Activated B cell treated with CpG ODN at 0.5 μM for 24 hours (primary cell): ENCODE measurements at places on chromosomes 12 and 14. TPM values are rescaled to one million over a fixed set of nuclear protein-coding genes. Genes with fewer than 3 reads are reported as not detected.

DNA sequence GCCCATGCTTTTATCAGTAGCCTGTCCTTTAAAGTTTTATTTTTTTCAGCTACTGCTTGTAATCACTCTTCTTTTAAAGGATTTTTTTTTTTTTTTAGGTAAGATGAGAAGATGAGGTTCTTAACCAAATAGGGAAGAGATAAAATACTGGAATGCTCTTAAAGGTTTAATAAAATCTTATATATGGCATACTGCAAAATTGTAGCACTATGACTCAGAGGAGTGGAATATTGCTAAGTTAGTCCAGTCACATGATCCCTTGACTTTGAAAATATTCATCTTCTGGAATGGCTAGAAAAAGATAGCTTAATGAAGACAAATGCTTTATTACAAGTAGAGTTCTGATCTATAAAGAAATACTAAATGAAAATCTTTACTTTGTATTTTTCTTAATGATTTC is 116.6 kb downstream of the NAV3 start:
- DNase-seq = no peak

SELPLG gene
- 1.8 and 2.0 TPM in 2 replicates for total RNA-seq

GON7 gene
- 11.3 and 11.4 TPM in 2 replicates for total RNA-seq

DNA sequence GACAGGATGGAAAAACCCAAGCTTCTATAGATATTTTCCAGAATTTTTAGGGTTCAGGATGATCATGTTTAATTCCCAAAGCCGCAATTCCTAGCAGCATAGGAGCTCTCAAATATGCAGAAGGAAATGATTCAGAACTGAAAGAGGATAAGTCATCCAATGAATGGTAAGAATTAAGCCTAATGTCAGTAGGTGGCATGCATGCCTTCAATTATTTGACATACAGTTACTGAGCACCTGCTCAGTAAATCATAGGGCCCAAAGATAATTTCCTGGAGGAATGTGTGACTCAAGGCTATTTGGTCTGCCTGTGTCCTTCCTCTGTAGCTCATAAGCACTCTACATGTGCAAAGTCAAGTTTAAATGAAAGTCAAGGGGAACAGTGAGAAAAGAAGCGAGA is 116.8 kb upstream of the SLC38A4 start:
- DNase-seq = no peak

FERMT2 gene
- total RNA-seq = 0.24 and 0.51 TPM in 2 replicates

- no peak for DNase-seq
Measured at GRCh38 chr12:79373896-79374499, 316.8 kb downstream of the PAWR start.

- no peak for DNase-seq
Measured at GRCh38 chr12:78966926-78967325, 102.4 kb downstream of the SYT1 start.

DNA sequence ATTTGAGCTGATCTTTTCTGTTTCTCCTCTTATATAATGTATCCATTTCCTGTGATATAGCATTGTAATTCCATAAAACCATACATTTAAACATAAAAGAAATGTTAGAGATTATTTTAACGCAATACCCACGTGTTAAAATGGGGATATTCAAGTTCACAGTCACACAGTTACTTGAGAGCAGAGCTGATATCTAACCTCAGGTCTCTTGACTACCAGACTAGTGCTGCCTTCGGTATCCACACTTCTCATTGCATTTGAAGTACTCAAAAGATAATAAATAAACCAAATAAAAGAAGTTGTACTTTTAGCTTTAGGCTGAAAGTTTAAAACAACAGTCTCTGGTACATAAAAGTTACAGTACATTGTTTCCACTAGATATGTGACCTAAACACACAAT is 2.9 kb downstream of the CLECL1 start:
- DNase-seq = no peak

DNA sequence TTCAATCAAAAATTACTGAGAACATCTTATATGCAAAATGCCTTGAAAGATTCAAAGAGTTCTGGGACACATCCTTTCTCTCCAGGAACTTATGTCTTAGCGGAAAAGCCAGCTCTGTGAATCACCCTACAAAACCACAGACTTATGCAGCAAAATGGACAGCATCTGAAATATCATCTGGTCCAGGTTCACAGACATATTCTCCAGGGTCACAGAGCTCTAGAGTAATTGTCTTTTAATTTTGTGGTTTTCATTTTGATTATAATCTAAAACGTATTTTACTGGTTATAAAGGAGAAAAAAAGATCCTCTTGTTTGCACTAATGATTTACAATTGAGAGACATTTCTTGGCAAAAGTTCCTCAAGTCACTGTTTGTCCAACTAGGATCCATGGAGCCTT is 246.2 kb downstream of the MSRB3 start:
- no peak for DNase-seq

DNA sequence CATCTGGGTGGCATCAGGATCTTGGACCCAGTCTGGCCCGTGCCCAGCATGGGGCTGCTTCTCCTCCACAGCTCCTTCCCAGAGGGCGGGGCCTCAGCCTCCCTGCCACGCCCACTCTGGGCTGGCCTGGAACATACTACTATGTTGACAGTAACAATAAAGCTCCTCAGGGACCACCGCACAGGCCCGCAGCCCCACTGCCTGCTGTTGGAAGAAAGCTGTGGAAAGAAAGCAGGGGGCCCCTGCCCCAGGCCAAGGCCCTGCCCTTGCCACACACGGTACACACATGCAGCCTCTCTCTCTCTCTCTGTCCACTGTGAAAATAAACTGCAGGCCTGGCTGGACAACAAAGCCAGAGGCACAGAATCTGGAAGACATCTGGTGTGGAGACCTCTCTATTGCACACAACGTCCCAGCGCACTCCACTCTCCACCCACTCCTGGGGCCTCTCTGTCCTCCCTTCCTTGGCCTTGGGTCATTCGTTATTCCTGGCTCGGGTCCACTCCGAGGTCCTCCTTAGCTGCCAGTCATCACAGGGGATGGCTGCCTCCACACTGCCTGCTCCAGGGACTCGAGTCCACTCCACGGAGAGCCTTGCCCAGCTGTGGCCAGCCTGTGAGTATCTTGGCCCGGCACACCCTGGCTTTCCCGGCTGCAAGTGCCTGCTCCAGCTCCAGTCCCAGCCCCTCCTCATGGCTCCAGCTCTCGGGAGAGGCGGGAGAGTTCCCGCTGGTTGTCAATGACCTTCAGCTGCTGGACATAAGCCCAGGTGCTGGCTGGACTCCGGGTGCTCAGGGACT is 11.8 kb upstream of the ENDOU start:
- DNase-seq = no peak

DNA sequence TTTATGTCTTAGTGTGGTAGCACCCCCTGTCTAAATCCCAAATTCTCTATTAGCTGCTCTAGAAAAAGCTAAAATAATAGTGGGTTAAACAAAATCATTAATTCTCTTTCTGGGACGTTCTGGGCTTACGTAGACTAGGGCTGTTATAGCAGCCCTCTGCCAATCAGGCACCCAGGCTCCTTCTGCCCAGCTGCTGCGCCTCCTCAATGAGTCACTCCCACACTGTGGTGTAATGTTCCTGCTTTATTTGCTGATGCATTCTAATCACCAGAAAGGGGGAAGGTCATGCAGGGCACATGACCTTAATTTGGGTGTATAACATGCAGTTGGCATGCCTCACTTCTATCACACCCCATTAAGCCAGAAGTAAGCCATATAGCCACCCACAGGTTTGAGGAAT is 294.5 kb downstream of the GALC start:
- no peak for DNase-seq

GRCh38 chr14:98914942-98915341 is 357.1 kb downstream of the BCL11B start:
- no peak for DNase-seq

DNA sequence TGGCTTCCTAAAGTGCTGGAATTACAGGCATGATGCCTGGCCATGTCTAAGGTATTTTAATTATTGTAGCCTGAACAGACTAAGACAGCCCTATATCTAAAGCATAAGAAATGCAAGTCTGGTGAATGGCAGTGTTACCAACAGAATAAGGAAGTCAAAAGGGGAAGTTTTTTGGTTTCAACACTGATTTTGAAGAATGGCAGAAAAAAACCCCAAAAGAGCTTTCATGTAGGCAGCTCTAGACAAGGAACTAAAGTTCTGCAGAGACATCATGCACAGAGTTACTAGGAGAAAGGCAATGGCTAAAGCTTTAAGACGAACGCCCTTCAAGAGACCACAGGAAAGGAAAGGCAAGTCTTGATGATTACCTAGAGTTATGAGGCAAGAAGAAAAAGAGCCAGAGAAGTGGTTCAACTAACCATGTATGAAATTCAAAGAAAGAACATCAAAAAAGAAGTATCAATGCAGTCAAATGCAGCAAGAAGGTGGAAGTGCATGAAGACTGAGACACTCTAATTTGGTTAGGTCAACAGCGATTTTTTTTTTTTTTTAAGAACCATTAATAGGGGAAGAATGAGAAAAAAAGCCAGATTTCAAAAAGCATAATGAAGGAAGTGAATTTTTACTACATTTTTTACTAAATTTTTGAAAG is 50.8 kb downstream of the RPS6KA5 start:
- no peak for DNase-seq

UNG gene
- 13.2 and 13.3 TPM in 2 replicates for total RNA-seq

GRCh38 chr12:9751204-9752144 is 9.2 kb downstream of the CD69 start:
- DNase-seq = no peak

- no peak for DNase-seq
Measured at GRCh38 chr14:89309670-89310177, 107.3 kb downstream of the FOXN3 start.

SLC17A8 gene
- not detected in 2 replicates for total RNA-seq
